ENCODE measurements at places on chromosomes 7 and 10.

DNA sequence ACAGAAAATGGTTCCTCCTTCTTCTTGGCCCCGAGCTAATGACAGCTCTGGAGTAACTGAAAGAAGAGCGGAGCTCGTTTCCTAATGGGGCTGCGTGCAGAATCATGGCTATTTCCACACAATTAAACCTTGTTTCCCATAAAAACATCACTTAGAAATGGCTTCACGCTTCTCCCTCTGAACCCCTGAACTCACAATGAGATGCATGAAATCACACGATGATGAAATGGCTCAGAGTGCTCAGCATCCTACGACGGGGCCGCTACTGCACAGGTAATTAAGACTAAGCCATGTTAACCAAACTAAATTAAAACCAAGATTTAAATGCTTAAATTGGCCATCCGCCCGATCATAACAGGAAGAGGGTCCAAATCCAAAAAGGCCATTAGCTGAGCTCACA is 80.0 kb upstream of the DNAAF5 start:
- DNase-seq: no peak

GRCh38 chr10:132610071-132610701 is 72.6 kb downstream of the INPP5A start:
- no peak for DNase-seq

GRCh38 chr7:86209036-86209435 is 434.7 kb upstream of the GRM3 start:
- DNase-seq: no peak

- DNase-seq: peak; percentile 69
These were observed 38.2 kb downstream of the WDR37 start for GRCh38 chr10:1094112-1095057.

DNA sequence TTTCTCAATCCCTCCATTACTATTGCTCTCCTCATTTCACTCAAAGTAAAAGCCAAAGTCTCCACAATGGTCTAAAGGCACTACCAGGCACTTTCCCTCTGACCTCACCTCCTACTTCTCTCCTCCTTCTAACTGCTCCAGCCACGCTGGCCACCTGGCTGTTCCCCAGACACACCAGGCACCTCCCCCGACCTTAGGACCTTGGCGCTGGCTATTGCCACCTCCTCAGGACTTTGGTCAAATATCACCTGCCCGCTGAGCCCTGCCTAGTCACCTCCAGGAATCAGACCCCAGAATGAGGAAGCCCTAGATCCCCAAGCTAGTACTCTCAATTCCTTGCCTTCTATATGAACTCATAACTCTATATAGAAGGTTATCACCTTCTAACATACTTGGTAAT is 66.2 kb upstream of the STEAP1B start:
- DNase-seq: no peak

- DNase-seq: no peak
These were observed 87.3 kb upstream of the CACUL1 start for GRCh38 chr10:118841881-118842605.

GRCh38 chr7:100427762-100428198 is 723 bp downstream of the ZCWPW1 start:
- DNase-seq: no peak

- DNase-seq: no peak
These were observed 237.7 kb upstream of the TMEM72 start for GRCh38 chr10:44673245-44673983.

DNA sequence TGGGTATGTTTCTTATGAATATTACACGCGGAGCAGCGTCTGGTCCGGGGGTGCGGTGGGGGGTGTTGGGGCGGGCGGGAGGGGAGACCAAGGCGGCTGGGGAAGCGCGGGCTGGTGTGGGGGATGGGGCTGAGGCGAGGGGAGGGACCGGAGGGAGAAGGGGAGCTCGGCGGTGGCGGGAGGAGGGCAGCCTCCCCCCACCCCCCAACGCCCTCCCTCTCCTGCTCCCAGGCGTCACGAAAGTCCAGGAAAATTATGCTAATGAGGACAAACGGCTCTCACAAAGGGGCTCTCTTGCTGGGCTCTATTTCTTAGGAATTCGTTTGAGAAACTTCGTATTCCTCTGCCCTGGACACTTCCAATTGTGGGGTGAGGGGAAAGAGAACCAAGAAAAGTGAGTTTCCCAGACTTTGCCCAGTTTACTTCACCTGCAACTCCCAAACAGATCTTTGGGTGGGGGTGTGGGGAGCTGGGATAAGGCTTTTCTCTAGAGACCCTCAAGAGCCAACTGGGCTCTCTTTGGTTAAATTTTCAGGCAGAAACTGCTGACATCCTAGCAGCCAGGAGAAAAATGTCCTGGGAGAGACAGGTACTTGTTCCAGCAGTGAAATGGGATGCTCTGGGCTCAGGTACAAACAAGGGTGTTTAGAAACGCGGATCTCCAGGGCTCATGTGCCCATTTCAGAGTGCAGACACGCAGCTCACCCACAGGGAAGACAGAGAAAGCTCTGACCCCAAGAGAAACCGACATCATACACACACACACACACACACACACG is 11.7 kb upstream of the HOXA2 start:
- no peak for DNase-seq

DNA sequence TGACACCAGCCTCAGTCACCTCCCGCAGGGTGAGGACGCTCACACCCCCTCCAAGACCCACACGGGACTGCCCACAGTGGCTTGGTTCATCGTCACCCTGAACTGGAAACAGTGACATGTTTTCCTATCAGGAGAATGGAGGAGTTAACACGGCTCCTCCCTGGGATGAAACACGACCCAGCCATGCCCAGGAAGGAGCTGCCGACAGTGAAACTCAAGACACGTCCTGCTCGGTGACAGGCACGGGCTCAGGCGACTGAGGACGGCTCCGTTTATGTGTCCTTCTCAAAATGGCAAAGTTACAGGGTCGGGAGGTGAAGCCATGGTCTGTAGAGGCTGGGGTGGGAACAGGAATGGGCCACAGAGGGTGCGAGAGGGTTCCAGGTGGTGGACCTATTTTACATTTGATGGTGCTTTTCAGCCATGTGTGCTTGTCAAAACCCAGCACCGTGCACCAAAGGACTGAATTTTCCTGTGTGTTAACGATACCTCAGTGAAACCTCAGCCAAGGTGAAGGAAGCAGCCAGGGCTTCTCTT is 272.4 kb downstream of the ADARB2 start:
- no peak for DNase-seq

- DNase-seq: peak; percentile 43
These were observed at the start of gene PLXNA4 for GRCh38 chr7:132575982-132576720. PLXNA4 (minus strand) TSS chr7:132576470; CDS start chr7:132508693, 67,777 bp downstream.

- no peak for DNase-seq
These were observed 57.8 kb upstream of the MSRB2 start for GRCh38 chr10:23037561-23037960.

GRCh38 chr7:37942934-37943610 is 22.6 kb downstream of the EPDR1 start:
- DNase-seq: no peak

GRCh38 chr7:97694355-97694754 is 37.5 kb upstream of the TAC1 start:
- DNase-seq: no peak

DNA sequence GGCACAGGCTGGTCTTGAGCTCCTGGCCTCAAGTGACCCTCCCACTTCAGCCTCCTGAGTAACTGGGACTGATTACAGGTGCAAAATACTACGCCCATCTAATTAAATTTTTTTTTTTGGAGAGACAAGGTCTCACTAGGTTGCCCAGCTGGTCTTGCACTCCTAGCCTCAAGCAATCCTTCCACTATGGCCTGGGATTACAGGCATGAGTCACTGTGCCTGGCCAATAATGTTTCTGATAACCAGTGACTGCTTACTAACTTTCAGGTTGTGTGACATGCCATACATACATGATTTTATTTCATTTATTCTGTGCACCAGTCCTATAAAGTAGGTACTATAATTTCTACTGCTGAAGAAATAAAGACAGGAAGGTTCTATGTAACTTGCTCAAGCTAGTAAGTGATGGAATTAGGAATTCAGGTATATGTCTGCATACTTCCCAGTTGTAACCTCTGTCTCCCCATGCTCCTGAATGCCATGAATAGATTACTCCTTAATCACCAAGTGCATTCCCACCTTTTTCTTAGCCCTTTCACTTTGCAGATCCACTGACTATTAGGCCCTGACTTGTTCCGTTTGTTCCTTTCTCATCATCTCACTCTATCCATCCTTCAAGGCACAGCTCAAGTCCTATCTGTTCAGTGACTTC is 28.1 kb downstream of the MCU start:
- no peak for DNase-seq

GRCh38 chr7:50952120-50952519 is 169.4 kb upstream of the GRB10 start:
- DNase-seq: no peak

DNA sequence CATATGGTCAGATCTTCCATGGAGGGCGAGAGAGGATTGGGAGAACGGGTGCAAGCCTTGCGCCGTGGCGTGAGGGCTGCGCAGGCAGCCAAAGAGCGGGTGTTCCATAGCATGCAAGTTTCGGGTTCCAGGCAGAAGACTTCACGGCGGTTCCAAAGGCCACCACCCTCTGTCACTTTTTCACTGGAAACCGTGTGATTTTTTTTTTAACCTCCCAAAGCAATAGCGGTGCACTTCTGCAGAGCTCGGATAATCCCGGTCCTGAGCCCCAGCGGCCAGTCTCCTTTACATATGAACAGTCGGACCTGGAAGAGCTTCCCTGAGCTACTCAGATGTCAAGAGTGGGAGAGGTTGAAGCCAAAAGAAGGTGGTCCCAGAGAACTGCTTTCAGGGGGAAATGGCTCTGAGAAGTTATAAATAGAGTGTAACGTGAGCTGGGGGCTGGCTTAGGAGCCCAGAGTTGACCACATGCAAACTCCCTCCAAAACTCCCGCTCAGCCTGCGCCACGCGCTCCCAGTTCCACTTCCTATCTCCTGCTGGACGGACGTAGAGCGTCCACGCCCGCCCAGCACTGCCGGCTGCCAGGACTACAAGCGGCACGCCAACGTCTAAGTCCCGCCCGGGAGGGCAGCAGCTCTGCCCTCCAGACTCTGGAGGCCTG is at the start of gene MEOX2:
TSS of gene MEOX2 (minus strand) at position 389 of the 662 bp plus-strand sequence. CDS start at position 108, 281 bp downstream.
- no peak for DNase-seq

- DNase-seq: no peak
These were observed 4.7 kb upstream of the EIF5AL1 start for GRCh38 chr10:79507440-79508167.

GRCh38 chr7:27546610-27547009 is 116.1 kb downstream of the HIBADH start:
- DNase-seq: no peak

DNA sequence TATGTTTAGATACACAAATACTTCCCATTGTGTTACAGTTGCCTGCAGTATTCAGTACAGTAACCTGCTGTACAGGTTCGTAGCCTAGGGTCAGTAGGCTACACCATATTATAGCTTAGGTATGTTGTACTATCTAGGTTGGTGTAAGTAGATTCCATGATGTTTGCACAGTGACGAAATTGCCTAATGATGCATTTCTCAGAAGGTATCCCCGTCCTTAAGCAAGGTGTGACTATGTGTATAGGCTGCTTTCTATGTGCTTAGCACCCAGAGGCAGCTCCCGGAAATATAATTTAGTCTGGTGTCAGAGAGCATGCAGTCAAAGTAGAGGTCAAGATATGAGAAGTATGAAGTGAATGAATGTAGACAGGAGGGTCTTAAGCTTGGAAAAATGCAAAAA is 9.8 kb downstream of the MAPK8 start:
- no peak for DNase-seq

GRCh38 chr7:143363016-143363937 is 764 bp upstream of the FAM131B start:
- DNase-seq: no peak

- no peak for DNase-seq
These were observed 258.6 kb upstream of the TCERG1L start for GRCh38 chr10:131569851-131570715.

GRCh38 chr10:62305813-62306212 is 37.2 kb upstream of the RTKN2 start:
- no peak for DNase-seq

DNA sequence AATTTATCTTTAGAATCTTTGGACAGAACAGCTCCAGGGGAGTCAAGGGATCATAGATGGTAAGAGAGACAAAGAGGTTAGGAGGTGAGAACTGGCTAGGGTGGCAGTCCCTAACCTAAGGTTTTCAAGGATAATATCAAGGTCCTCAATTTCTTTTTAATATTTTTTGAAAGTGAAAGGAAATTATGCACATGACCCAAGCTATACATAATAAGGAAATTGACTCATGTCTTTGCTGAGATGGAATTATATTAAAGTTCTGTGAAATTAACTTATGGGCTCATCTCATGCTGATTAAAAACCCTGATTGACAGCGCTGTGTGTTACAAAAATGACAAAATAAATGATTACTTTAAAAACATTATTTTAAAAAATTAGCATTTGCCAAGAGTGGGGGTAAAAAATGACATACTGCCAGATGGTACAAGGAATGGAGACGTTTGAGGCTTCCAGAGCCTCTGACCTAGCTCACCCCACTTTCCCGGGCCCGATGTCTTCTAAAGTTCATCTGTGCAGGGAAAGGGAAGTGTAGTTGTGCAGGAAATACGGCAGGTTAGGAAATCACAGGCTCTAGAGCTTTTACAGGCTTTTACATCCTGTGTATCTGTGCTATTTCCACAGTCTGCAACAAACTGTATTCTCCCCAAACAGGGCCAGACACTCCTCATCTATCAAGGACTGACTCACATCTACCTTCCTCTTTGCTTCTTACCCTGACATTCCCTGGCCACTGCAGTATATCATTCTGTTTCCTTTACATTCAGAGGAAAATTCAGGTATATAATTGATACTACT is 185.6 kb upstream of the PRSS58 start:
- DNase-seq: no peak

DNA sequence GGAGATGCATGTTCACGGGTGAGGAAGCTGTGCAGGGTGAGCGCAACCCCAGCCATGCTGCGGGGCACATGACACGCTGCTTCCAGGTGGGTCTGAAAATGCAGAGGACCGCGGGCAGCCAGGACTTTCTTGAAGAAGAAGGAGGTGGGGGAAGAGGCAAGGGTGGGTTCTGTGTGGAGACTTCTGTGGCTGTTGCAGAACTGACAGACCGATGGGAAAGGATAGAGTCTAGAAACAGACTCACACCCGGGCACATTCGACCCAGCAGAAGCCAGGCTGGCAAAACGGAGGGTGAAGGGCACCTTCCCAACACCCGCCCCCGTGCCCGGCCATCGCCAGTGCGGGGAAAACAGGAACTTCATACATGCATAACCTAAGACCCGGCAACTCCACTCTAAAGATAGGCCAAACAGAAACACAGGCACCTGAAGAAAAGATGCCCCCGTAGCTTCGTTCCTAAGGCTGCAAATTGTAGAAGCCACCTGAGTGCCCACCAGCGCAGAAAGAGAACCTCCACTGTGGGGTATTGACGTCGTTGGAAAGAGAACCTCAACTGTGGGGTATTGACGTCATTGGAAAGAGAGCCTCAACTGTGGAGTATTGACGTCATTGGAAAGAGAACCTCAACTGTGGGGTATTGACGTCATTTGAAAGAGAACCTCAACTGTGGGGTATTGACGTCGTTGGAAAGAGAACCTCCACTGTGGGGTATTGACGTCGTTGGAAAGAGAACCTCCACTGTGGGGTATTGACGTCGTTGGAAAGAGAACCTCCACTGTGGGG is 4.8 kb upstream of the KNDC1 start:
- DNase-seq: no peak

GRCh38 chr7:25578991-25579777 is 350.9 kb upstream of the NPVF start:
- no peak for DNase-seq
